ENCODE measurements at places on chromosomes 7 and 10.

GRCh38 chr7:20270867-20271266 lies 53.7 kb upstream of the MACC1 start:
- DNase-seq, result no peak

GRCh38 chr7:31828520-31828919 lies 141.5 kb downstream of the PPP1R17 start:
- no peak for DNase-seq

DNA sequence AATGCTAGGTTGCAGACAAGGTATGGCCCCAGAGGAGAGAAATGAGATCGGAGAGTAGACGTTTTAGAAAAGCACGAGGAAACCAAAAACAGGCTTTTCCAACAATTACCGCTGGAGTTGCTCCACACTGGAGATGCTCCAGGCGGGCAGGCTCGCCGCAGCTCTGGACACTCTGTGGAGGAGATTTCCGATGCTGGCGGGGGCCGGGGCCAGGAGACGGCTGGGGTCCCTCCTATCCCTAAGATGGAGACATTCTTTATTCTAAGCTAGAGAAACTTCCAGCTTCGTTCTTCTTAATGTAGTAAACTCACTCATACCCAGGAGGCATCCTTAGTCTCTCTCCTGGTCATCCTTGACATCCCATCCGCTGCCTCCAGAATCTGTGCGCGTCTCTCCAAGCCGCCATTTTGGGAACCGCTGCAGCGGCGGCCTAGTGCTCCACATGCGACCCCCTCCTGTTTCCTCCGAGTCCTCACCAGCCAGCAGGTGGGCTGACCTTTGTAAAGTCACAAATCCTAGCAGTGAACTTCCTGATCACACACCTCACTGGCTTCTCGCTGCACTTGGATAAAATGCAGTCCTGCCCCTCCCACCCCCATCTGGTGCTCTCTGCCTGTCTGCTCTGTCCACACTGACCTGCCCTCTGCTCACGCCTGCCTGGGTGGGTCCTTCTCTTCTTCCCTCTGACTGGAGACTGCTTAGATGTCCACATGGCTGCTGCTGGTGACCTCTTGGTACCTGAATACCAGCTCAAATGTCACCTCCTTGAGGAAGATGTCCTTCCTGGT lies 11.9 kb downstream of the PYROXD2 start:
- DNase-seq, result no peak

DNA sequence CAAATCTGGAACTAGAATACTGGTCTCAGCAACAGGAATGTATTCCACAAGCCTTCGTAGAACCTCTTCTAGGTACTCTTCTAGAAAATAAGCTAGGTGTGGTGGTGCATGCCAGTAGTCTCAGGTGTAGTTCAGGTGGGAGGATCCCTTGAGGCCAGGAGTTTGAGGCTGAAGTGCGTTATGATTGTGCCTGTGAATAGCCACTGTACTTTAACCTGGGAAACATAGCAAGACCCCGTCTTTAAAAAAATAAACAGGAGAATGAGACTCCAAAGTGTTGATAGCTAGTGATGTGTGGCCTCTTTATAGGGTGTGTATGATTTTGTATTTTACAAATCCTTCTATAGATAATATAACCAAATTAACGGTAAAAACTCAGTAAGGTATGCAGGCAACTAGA lies 1.5 kb upstream of the ZNF775 start:
- DNase-seq, result no peak

DNA sequence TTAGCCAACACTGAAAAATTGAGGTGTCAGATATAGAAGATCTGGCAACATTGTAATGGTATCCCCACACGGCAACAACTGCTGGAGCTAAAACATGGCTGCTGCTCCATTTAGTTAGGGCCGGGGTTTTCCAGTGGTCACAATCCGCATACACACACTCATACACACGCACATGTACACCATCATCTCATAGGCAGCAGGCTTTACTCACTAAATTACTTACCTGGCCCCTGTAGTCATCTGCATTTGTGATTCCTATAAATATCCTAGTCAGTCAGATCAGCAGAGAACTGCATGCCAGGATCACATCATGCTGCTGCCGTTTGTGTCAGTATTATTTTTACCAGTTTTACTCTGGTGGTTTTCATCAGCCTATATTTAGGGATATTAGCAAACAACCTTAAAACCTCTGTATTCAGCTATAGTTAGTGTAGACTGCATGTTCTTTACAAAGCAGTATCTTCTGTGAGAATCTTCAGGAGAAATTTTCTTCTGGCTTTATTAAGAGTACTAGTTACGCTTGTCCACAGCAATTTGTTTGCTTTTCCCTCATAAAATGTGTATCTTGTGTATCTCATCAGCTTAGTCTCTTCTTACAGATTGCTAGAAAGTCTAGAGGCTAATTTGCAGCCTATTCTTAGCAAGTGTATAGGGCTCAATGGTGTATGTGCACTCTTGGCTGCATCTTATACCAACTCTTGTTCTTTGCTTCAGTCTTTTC lies 38.3 kb upstream of the PTPN12 start:
- no peak for DNase-seq

GRCh38 chr10:75599875-75600648 lies 168.6 kb downstream of the LRMDA start:
- no peak for DNase-seq

GRCh38 chr10:60525716-60526585 lies 136.3 kb upstream of the ANK3 start:
- no peak for DNase-seq

DNA sequence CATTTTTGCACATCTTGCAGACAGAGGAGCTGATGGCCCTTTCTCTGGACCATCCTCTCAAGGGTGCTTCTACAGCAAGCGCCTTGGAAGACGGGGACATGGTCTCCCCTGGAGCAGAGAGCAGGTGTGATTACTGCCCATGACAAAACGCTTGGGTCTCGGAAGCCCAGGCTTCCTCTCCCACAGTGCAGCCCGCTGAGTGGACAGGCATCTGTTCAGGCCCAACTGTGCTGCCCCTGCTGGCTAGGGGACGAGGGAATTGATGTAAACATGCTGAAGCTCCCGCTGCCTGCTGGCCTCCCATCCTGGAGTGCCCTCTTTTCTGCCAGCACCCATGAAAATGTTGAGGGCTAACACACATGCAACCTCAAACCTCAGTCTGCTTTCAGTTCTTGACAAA lies 14.3 kb downstream of the IL15RA start:
- no peak for DNase-seq

- DNase-seq, result no peak
Measured at GRCh38 chr10:16777473-16778370, 39.5 kb downstream of the RSU1 start.

DNA sequence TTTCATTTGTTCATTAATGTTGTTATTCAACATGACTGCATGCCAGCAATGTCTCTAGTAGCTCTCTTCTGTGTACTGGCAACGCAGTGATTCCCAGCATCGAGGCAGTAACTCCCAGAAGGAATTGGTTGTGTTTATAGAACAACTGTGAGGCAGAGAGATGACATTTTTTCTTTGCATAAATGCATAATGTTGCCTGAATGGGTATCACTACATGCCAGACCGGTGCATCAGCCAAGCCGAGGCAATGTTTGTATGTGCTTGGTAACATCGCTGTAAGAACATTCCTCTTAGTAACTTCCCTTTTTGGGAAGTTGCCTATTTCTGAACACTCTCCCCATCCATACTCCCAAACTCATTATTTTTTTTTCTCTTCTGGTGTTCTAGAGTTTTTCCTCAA lies 182.9 kb downstream of the HTR7 start:
- no peak for DNase-seq

- DNase-seq, result no peak
Measured at GRCh38 chr7:157493776-157494175, 157.0 kb downstream of the DNAJB6 start.

Data from stimulated activated CD4-positive, alpha-beta T cell treated with anti-CD3 and anti-CD28 coated beads, Interleukin-1b, Interleukin-23, amount 100 ng/mL, for 4 hours (primary cell).